ENCODE measurements at places on chromosomes 2 and 18.

DNA sequence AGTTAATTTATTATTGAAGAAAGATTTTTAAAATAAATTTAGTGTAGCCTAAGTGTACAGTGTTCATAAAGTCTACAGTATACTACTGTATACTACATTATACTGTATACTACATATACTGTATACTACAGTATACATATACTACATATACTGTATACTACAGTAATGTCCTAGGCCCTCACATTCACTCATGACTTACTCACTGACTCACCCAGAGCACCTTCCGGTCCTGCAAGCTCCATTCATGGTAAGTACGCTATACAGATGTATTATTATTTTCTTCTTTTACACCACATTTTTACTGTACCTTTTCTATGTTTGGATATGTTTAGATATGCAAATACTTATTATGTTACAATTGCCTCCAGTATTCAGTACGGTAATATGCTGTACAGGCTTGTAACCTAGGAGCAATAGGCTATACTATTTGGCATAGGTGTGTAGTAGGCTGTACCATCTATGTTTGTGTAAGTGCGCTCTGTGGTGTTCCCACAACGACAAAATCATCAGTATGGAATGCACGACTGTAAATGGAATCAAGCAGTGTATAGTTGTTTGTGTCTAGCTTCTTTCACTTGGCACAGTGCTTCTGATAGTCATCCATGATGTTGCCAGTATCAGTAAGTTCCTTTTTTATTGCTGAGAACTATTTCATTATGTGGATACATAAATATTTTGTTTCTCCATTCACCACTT lies 245.7 kb downstream of the MTX2 start:
- no peak for DNase-seq

DNA sequence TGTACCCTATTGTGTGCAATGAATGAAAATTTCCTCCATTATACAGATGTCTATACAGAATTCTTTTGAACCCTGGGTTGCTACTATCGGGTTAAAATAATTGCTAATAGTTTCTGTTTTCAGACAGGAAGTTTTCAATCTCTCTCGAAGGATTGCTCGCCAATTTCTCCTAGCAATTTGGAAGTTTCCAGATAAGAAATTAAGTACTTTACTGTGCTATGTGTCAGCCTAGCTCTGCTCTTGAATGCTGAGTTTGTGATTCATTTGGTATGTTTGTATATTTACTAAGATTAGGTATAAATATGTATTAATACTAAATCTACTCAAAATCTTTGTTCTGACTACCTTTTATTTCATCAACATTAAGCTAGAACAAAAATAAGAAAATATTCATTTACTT lies 74.6 kb upstream of the ARL5A start:
- DNase-seq, result no peak

DNA sequence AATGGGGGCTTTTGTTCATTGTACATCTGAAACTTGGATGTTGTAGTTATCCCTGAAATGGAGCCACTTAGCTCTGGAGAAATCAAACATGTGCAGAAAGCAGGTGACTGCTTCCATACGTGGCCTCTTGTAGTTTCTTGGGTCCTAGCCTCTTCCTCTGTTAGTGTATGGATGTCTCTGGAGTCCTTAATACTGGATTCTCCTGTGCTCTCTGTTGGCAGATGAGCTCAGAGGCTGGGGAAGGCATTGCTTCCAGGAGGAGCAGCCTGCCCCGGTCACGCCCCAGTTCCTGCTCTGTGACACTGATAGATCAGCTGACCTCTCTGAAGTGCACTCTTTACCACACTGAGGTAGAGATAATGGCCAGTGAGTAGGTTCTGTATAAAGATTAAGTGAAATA lies 176.2 kb downstream of the LDLRAD4 start:
- no peak for DNase-seq

- DNase-seq, result peak; percentile 30
Observed at GRCh38 chr2:174683392-174683759, 80.9 kb downstream of the CHRNA1 start.

- DNase-seq, result no peak
Observed at GRCh38 chr2:8802741-8803140, 34.7 kb downstream of the KIDINS220 start.

GRCh38 chr18:48949606-48950535 lies 894 bp downstream of the SMAD7 start:
- DNase-seq, result peak; percentile 43

DNA sequence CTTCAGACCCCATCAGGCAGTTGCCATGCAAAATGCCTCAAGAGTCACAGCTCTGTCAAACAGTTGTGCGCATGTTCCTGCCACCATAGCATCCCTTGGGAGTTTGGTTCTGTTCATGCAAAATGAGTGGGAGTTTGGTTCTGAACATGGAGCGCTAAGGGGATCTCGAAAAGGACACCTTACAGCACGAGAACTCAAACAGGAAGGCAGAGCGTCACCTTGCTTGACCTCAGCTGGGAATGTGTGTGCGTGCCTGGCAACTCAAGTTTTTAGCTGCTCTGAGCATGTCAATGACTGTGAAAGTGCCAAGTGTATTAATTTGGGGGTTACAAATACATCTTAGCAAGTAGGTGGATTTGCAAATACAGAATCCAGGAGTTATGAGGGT lies 16.6 kb downstream of the MALL start:
- DNase-seq, result no peak

GRCh38 chr2:44598330-44599119 lies 236.8 kb downstream of the CAMKMT start:
- DNase-seq, result no peak
